Activated effector memory CD4-positive, alpha-beta T cell treated with Interleukin-2 at 50 U/mL for 16 hours (primary cell): ENCODE measurements at places on chromosomes 7 and 10.

- DNase-seq, result no peak
Measured at GRCh38 chr10:112274831-112275230, 8.4 kb upstream of the TECTB start.

DNA sequence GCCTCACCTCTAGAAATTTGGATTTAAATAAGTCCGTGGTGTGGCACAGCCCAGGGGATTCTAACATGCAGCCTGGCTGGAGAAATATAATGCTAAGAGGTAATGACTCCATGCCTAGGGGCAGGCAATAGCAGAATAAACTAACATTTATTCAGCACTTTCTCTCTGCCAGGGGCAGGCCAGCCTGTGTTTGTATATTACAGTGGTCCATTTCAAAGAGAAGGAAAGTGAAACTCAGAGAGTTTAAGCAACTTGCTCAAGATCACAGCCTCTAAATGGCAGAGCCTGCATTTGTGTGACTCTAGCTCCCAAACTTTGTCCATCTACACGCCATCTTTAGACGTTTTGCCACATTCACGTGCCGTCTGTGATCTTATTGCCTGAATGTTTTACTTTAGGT is 6.7 kb upstream of the LRRC18 start:
- DNase-seq, result no peak

DNA sequence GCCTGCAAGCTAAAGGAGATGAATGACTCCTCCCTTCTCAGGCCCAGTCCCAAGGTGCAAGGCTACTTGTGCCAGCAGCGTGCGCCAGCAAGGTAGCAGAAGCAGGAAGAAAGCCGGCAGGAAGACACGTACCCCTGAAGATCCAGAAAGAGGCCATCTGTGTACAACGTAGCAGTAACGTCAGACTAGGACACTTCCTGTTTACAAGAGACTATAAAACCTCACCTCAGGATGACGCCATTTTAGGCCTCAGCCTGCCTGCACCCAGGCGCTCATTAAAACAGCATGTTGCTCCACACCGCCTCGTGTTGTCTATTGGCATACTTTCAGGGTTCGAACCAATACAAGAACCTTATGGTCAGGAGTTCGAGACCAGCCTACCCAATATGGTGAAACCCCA is 41.4 kb upstream of the SNX10 start:
- no peak for DNase-seq

DNA sequence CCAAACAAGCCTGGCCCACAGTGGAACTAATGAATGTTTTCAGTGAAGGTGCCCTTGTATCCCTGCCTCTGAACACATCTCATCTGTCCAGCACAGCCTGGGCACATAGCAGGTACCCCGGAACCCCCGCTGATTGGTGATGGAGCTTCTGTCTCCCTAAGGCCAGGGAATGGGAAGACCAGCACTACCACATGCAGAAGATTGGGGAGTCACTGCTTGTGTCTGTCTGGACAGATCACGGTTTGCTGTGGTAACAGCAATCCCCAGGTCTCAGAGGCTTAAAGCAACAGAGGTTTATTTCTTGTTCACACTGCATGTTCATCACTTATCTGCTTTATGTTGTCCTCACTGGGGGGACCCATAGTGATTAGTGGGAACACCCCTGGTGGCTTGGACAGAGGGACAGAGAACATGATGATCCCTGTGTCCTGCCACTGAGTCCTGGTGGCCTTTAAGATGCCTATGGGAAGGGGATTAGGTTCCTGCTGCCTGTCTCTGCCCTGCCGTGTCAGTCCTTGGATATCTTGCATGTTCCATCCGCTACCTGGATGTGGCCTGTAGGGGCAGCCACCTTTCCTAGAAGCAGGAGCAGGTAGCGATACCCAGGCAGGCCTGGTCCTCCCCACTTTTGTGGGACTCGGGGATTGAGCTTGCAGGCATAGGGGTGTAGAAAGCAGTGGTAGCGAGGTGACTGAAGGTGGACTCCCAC is 3.6 kb downstream of the TSPAN14 start:
- no peak for DNase-seq

- DNase-seq, result no peak
Measured at GRCh38 chr7:107697321-107698049, 36.9 kb downstream of the SLC26A4 start.

GRCh38 chr10:122154031-122154544 is 117.0 kb upstream of the BTBD16 start:
- DNase-seq, result no peak
